ENCODE measurements at places on chromosomes 13 and 19. TPM values are rescaled to one million over a fixed set of nuclear protein-coding genes. Genes with fewer than 3 reads are reported as not detected.

The C19orf73 gene
- polyA plus RNA-seq = 3.0 TPM

The RNF17 gene
- polyA plus RNA-seq = not detected

The ATP1A3 gene
- polyA plus RNA-seq = 4.9 TPM

The SPACA4 gene
- not detected for polyA plus RNA-seq

The PSG2 gene
- polyA plus RNA-seq = not detected
